ENCODE measurements at places on chromosomes 1 and 21. TPM values are rescaled to one million over a fixed set of nuclear protein-coding genes. Genes with fewer than 3 reads are reported as not detected.

GRCh38 chr1:7729761-7730160 is 41.3 kb upstream of the VAMP3 start:
- H3K27ac ChIP-seq, result no peak overlapping the region
- no peak for DNase-seq
- H3K36me3 ChIP-seq, result no peaks in the 10 kb centered on the region
- no peak overlapping the region for H3K4me3 ChIP-seq

DNA sequence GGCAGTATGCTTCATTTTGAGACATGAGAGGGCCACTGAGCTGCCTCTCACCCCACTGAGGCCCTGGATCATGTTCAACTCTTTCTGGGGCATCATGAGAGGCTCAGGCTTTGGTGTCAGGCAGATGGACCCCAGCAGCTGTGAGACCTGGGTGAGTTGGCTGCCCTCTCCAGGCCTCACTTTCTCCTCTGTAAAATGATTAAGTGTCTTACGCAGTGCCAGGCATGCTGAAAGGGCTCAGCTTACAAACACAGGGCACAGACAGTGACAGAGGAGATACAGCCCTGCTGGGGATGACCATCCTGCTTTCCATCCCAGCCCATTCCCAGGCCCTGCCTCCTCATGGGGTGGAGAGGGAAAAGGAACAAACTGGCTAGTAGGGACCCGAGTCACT is 387.4 kb downstream of the MATN1 start:
- H3K27me3 ChIP-seq, result no peaks in the 10 kb centered on the region
- no peak overlapping the region for H3K27ac ChIP-seq
- no peaks in the 10 kb centered on the region for H3K36me3 ChIP-seq
- no peaks in the 10 kb centered on the region for H3K4me1 ChIP-seq

- H3K36me3 ChIP-seq, result no peaks in the 10 kb centered on the region
- H3K27ac ChIP-seq, result no peak overlapping the region
- peaks cover 10% of the 10 kb centered on the region for H3K27me3 ChIP-seq
- H3K4me3 ChIP-seq, result no peak overlapping the region
- H3K4me1 ChIP-seq, result no peaks in the 10 kb centered on the region
These were observed 43.6 kb downstream of the ACKR1 start for GRCh38 chr1:159248311-159248710.

- no peaks in the 10 kb centered on the region for H3K36me3 ChIP-seq
- H3K4me1 ChIP-seq, result no peaks in the 10 kb centered on the region
- H3K27ac ChIP-seq, result no peak overlapping the region
- H3K27me3 ChIP-seq, result no peaks in the 10 kb centered on the region
- H3K4me3 ChIP-seq, result no peak overlapping the region
These were observed 584.5 kb downstream of the NUF2 start for GRCh38 chr1:163906283-163906682.

DNA sequence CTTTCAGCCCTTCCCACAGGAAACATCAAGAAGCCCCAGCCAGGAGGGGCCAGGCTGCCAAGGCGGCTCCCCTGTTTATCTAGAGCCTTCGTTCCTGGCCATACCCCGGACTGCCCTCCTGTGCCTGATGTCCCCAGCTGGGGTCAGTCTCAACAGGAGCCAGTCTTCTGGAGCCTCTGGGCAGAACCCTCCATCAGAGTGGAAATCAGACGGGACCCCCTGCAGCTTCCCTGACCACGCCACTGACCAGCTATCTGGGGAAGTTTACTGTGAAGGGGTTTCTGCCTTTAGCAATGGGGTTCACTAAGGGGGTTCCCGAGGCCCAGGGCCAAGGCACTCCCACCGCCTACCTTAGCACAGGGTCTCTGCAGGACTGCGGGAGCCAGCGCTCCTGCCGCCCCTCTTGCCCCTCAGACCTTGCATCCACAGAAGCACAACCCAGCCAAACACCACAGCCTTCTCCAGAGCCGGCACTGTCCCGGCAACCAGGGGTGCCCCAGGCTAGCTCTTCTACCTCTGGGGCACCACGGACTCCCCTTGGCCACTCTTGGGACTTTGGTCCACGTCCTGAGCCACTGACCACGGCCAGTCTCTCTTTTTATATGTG is 3.5 kb upstream of the MTFR1L start:
- no peak for DNase-seq
- no peak overlapping the region for H3K27ac ChIP-seq
- H3K27me3 ChIP-seq, result no peaks in the 10 kb centered on the region
- no peak overlapping the region for H3K4me3 ChIP-seq
- peaks cover 17% of the 10 kb centered on the region for H3K4me1 ChIP-seq
- H3K36me3 ChIP-seq, result peaks cover 3% of the 10 kb centered on the region

DNA sequence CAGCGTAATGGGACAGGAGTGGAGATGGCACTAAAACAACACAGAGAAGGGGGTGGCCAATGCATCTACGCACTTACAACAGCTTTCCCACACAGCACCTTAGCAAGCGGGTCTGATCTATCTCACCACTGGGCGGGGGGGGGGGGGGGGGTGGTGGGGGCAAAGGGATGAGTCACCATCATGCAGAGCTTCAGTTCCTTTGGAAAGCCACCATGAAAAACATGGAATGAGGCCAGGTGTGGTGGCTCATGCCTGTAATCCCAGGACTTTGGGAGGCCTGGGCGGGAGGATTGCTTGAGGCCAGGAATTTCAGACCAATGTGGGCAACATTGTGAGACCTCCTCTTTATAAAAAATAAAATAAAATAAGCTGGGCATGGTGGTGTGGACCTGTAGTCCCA is 47.2 kb downstream of the KLHDC7A start:
- DNase-seq, result no peak
- H3K36me3 ChIP-seq, result no peaks in the 10 kb centered on the region
- H3K4me3 ChIP-seq, result no peak overlapping the region
- no peak overlapping the region for H3K27ac ChIP-seq
- H3K27me3 ChIP-seq, result peaks cover 10% of the 10 kb centered on the region

- no peak overlapping the region for H3K27ac ChIP-seq
- DNase-seq, result no peak
- H3K4me1 ChIP-seq, result no peaks in the 10 kb centered on the region
- H3K36me3 ChIP-seq, result no peaks in the 10 kb centered on the region
- no peak overlapping the region for H3K4me3 ChIP-seq
These were observed 227.2 kb upstream of the ST6GALNAC5 start for GRCh38 chr1:76640092-76640491.

DNA sequence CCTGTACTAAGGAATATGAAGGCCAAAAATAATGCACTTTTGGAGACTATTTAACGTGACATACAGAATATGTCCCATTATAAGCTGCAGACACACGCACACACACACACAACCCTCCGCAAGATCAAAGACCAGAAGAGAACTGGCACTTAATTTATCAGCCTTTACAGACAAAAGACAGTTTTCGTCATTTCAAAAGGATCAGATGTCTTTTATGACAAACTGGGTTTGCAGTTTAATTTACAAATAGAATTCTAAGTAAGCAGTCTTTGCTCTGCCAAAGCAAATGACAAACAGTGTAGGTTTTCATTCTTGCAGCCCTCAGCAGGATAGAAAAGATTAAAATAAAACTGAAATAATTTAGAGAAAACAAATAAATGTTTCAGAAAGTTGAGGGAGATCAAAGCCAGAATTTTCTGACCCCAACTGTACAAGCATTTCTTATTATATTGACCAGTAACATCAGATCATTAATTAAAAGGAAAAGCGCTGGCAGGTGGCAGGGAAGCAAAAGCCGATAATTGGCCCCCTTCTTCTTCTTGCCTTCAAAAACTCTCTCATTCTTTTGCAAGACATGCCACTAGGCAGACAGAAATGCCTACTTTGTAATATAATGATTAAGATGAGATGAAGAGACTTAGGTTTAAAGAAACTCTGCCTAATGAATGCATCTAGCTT is 169.0 kb downstream of the DENND1B start:
- no peaks in the 10 kb centered on the region for H3K4me1 ChIP-seq
- no peaks in the 10 kb centered on the region for H3K27me3 ChIP-seq
- DNase-seq, result no peak
- H3K4me3 ChIP-seq, result no peak overlapping the region
- no peak overlapping the region for H3K27ac ChIP-seq

- H3K4me3 ChIP-seq, result no peak overlapping the region
- H3K27me3 ChIP-seq, result no peaks in the 10 kb centered on the region
- DNase-seq, result no peak
- no peaks in the 10 kb centered on the region for H3K4me1 ChIP-seq
- no peaks in the 10 kb centered on the region for H3K36me3 ChIP-seq
These were observed 258.8 kb upstream of the NCAM2 start for GRCh38 chr21:20739421-20739820.

DNA sequence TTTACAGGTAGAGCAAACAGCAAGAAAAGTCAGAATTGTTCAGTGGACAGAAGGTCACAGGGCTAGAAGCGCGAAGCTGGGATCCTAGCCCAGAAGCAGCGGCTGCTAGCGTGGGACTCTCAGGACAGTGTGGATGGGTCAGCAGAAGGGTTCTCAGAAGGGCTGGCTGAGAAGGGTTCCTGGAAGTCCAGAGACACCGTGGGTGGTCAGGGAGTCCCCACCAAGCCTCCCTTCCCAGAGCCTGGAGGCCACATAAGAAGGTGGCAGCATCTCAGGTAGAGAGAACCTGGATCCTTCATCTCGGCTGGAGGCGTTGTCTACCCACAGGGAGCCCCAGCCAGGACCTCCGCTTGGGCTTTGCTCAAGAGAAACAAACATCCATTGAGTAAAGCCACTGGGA is 696.3 kb downstream of the PTPRU start:
- H3K27me3 ChIP-seq, result no peaks in the 10 kb centered on the region
- DNase-seq, result no peak
- no peaks in the 10 kb centered on the region for H3K4me1 ChIP-seq
- no peak overlapping the region for H3K4me3 ChIP-seq
- no peaks in the 10 kb centered on the region for H3K36me3 ChIP-seq

DNA sequence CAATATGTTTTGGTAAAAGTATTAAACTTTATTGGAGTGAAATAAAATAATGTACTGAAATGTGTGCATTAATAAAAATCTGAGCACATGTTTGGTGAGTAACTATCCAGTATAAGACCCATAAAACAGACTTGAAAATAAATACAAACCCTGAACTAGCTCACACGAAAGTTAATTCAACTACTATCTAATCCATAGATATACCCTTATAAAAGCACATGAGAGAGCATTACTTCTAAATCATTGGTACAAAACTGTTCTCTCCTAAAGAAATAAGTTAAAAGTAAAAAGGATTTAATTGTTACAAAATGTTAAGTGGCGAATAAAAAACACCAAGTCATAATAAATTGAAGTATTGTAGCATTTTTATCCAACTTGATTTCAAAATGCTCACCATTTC is 295.6 kb downstream of the PTPRC start:
- no peaks in the 10 kb centered on the region for H3K27me3 ChIP-seq
- DNase-seq, result no peak
- peaks cover 24% of the 10 kb centered on the region for H3K36me3 ChIP-seq
- H3K4me3 ChIP-seq, result no peak overlapping the region

DNA sequence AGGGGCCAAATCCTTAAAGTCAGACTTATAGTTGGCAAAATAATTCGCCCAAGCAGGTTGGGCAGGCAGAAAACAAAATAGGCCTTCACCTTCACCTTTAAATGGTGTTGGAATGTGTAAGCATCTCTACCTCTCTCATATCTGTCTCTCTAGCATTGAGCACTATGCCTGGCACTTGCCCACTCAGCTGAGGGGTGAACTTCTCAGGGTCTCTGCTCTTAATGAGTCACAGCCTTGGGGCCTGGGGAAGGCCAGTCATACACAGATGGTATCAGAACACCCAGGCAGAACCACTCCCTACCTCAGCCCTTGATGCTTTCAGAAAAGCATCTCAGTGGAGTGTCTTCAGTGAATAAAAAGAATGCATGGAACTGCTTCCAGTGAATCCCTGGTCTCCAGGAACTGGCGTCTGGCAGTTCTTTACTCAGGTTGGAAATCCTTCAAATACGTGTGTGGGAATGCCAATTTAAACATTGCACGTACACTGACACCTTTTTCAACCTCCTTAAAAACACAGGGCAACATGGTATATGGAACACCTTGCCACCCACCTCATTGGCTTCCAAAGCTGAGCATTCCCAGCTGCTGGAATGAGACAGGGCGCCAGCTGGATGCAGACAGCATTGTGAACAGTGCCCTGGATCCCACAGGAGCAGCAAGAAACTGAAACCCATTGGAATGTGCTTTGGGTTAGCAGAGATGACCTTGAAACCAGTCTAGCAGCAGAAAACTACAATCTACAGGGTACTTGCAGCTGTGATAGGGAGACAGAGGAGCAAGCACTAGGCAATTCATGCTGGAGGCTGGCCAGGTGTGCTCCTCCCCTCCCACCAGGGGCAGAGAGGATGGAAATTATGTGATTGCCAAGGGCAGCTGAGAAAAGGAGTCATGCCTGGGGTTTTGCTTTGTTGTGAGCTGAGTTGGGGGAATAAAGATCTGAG is 30.0 kb downstream of the ZNF697 start:
- H3K27ac ChIP-seq, result no peak overlapping the region
- H3K36me3 ChIP-seq, result no peaks in the 10 kb centered on the region

DNA sequence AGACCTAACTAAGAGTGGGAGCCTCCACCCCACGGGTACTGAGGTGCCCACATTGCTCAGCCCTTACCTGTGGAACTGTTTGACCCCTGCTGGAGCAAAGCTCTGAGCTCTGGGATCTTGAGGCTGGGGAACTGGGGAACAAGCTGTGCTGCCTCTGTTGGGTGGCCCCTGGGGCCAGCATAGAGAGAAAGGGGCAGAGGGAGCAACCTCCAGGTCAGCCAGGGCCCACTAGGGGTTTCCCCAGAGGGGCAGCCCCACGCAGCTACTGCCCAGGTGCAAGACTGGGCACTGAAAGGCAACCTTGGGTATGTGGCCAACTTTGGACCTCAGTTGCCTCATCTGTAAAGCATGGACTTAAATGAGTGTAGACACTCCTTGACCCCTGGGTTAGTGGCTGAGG is 23.5 kb upstream of the EPB41 start:
- H3K27me3 ChIP-seq, result no peaks in the 10 kb centered on the region
- no peaks in the 10 kb centered on the region for H3K36me3 ChIP-seq
- DNase-seq, result no peak

- H3K4me3 ChIP-seq, result no peak overlapping the region
- no peak overlapping the region for H3K27ac ChIP-seq
- no peaks in the 10 kb centered on the region for H3K4me1 ChIP-seq
These were observed 39.3 kb downstream of the MAGI3 start for GRCh38 chr1:113429461-113430153.

DNA sequence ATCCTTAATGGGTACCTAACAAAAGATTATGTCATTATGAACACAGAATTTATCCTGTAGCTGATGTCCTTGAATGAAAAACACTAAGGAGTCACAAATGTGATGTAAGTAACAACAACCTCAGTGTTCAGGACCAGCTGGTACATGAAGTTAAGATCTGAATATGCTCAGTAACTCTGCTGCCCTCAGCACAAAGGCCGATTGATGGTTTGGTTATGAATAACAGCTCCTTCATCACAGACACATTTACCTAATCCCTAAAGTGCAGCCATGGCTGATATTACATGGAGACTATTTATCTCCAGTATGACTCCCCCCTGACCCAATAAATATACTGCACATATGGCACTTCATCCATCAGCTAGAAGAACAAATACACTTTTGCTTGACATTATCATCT is 75.2 kb downstream of the PLPPR5 start:
- no peaks in the 10 kb centered on the region for H3K4me1 ChIP-seq
- H3K27me3 ChIP-seq, result no peaks in the 10 kb centered on the region
- no peaks in the 10 kb centered on the region for H3K36me3 ChIP-seq
- no peak overlapping the region for H3K4me3 ChIP-seq

- H3K27ac ChIP-seq, result no peak overlapping the region
- peaks cover 11% of the 10 kb centered on the region for H3K36me3 ChIP-seq
- H3K27me3 ChIP-seq, result peaks cover 15% of the 10 kb centered on the region
- DNase-seq, result no peak
These were observed 49.5 kb upstream of the IFFO2 start for GRCh38 chr1:19006000-19006399.

- no peak overlapping the region for H3K4me3 ChIP-seq
- no peaks in the 10 kb centered on the region for H3K4me1 ChIP-seq
- H3K27me3 ChIP-seq, result no peaks in the 10 kb centered on the region
- H3K27ac ChIP-seq, result no peak overlapping the region
These were observed 31.8 kb upstream of the DPT start for GRCh38 chr1:168760781-168761180.

The LIPI gene
- not detected for total RNA-seq

The ZYG11A gene
- total RNA-seq, result 0.23 TPM

The HSD11B1 gene
- 0.91 TPM for total RNA-seq

The TNFSF18 gene
- not detected for total RNA-seq
